ENCODE measurements at places on chromosomes 6 and 20.

- DNase-seq, result no peak
Measured at GRCh38 chr6:138815797-138816528, 20.1 kb downstream of the ECT2L start.

- no peak for DNase-seq
Measured at GRCh38 chr20:36676701-36677421, 30.9 kb upstream of the SLA2 start.

DNA sequence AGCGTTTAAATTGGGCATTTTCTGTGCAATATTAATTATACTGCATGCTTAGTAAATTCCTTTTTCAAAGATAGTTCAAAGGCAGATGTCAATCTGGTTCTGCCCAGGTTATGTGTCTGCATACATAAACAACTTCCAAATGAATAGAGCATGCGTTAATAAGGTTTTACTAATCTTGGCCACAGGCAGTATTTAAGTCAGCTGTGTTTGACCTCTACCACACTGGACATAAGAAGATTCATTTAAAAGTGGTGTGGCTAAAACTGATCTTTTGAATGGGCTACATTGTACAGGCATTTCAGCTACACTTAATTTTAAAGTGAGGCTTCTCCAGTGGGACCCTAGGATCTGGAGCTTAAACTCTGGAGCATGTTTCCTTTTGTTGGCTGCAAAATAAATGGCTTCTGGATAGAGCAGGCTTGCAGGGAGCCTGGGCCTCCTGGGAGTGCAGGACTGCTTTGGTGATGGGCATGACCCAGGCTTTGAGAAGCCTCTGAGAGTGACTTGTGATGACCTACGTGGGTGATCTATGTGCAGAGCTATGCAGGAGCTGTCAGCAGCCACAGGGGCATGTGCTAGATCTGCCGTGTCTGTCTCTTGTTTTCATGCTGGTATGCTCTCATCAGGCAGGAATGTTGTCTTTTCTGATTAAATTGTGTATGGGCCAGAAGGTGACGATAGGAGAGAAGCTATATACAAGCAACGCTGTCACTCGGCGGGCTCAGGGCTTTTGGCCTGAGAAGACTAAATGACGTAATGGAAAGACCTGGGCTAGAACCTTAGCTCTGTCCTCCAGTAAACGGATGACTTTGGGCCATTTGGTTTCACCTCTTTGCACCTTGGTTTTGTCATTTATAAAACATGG, 331.2 kb downstream of the QKI start:
- DNase-seq, result no peak

GRCh38 chr6:157099912-157100593, 223.3 kb downstream of the TMEM242 start:
- peak; percentile 10 for DNase-seq

DNA sequence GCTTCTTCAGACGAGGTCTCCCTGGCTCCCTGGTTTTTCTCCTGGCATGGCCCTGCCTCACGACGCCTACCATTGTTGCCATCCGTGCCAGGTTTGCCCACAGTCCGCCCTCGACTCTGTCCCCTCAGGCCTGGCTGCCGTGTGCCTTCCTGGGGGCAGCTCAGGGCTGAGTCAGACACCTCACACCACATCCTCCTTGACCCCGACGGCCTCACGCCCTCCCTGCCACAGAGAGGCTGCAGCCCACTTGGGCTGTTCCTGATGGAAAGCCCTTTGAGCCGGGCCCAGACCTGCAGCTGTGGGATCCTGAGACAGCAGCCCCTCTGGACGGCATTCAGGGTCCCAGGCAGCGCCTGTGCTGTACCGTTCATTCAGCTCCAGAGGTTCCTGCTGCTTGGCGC, 108.3 kb downstream of the PSMB1 start:
- no peak for DNase-seq

- DNase-seq, result no peak
Measured at GRCh38 chr20:44011251-44011940, 96.7 kb downstream of the TOX2 start.

- DNase-seq, result no peak
Measured at GRCh38 chr6:106324726-106325335, 729 bp downstream of the ATG5 start.

GRCh38 chr20:33871362-33871761, 60.2 kb downstream of the CHMP4B start:
- no peak for DNase-seq

- DNase-seq, result no peak
Measured at GRCh38 chr6:108565893-108566292, 5.2 kb downstream of the FOXO3 start.

GRCh38 chr6:74061201-74061600, 365.2 kb downstream of the CD109 start:
- no peak for DNase-seq

DNA sequence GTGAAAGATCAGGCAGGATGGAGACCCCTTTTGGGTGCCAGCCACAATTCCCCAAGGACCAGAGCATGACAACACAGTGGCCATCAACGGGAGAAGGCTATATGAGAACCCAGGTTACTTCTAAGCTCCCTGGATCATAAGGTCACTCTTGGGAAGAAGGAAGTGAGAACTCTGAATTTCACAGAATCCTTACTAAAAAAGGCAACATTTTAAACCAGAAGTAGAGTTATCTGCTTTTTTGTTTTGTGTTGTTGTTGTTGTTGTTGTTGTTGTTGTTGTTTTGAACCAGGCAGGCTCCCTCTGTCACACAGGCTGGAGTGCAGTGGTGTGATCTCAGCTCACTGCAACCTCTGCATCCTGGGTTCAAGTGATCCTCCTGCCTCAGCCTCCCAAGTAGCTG, 107.4 kb upstream of the TNFAIP3 start:
- no peak for DNase-seq

DNA sequence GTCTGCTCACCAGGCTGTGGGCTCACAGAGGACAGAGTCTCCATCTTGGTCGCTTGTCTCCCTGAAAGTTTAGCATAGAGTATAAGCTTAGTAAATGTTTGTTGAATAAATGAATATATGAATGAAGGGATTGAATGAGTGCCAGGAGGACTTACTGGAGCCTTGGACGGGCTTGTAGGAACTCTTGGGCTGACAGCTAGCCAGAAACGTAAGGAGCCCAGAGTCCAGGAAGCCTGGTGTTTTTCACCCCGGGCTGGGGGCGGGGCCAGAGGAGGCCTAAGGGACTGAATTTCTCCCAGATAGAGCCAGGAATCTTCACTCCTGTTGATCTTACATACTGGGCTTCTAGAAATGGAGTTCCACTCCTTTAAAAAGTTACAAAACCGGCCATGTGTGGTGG, 68.5 kb upstream of the SRSF6 start:
- no peak for DNase-seq

DNA sequence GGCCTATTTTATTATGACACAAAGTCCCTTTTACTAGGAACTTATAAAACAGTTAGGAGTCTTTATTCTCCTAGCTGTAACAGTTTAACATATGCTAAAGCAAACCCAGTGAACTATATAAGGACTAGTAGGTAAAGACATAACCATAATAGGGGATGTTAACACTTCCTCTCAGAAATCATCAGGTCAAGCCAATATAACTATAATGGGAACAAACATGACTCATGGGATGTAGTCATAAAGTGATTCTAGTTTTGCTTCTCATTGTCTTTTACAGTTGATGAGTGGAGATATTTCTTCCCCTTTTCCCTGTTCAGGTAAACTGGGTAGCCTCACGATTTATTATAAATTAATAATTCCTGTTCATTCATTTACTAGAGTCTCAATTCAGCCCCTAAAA, 9.7 kb downstream of the PTCHD4 start:
- no peak for DNase-seq

DNA sequence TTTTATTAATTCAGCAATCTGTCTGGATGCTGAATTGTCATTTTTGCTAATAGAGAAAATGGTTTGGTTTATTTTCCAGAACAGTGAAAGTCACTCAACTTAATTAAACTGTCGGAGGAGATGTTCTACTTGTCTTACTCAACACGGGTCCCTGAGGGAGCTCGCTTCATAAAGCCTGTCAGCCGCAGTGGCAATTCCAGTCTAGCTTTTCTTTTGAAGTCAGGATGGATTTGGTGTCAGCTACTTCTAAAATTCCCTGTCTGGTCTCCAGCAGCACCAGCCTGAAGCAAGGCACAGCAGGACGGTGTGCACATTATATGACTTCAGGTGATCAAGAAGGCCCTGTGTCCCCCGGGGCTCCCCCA, 261.5 kb downstream of the SLC24A3 start:
- DNase-seq, result no peak

GRCh38 chr6:28981431-28981832, 23.7 kb downstream of the ZNF311 start:
- DNase-seq, result peak; percentile 52

DNA sequence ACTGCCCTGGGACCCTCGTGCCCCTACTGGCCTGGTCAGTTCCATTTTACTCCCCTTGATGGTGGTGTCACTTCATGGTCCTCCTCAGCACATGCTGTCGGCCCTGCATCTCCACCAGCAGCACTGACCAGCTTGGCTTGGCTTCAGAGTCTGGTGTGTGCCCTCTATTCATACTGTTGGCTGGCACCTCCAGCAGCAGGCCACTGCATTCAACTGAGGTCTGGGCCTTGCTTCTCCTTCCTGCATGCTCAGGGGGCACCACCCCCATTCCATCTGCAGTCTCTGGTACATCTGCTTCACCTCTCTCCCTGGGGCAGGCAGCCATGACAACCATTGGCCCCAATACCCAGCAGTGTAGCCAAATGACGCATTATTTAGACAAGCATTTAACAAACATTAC, 155.9 kb downstream of the SLC24A3 start:
- DNase-seq, result no peak

- no peak for DNase-seq
Measured at GRCh38 chr6:120935908-120936307, 398.4 kb downstream of the TBC1D32 start.

- DNase-seq, result no peak
Measured at GRCh38 chr20:13221673-13222318, 722 bp downstream of the ISM1 start.

GRCh38 chr20:8095648-8096572, 36.2 kb upstream of the PLCB1 start:
- DNase-seq, result no peak

GRCh38 chr6:33298773-33299236, at the start of gene RGL2:
RGL2 (minus strand) TSS chr6:33298942; CDS start chr6:33298610, 332 bp downstream.
- DNase-seq, result no peak

DNA sequence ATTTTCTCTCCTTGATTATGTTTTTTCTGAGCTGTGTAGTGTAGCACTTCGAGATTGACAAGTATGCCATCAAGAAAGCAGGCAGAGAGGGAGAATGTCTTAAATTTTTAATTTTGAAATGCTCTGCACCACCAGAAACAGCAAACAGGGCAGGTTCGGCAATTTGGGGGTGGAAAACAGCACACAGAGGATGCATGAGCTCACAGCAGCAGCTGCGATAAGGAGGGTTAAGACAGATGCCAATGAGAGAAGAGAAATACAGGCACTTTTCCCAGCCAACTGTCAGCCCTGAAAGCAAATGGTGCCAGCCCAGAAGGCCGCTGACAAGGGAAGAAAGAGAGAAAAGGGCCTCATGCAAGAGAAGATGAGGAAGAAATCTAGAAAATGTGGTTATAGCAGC, 15.1 kb upstream of the SNRPB2 start:
- DNase-seq, result no peak

DNA sequence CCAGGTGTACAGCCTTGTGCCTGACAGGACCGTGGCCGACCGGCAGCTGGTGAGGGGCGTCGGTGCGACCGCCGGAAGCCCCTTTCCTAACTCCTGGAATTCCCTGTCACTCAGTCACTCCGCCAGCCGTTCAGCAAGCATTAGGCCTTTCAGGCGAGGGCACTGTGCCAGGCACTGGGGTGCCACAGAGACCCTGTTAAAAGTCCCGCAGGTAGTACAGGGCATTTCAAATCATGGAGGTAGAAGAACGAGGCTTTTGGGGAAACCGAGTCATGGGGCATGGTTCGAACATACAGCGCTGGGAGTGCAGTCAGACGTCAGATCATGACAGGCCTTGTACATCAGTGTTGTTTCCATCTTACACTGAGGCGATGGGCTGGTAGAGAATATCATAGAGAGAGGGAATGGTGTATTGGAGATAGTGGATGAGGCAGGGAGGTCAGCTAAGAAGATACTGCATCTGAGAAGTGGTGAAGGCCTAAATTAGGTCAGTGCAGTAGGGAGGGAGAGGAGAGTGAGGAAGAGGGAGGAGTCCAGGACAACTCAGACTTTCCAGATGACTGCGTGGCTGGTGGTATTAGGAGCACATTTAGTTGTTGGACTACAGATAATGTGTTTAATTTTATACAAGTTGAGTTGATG, 892 bp upstream of the DXO start:
- DNase-seq, result peak; percentile 19

GRCh38 chr6:105321728-105322127, 81.2 kb downstream of the PREP start:
- no peak for DNase-seq

DNA sequence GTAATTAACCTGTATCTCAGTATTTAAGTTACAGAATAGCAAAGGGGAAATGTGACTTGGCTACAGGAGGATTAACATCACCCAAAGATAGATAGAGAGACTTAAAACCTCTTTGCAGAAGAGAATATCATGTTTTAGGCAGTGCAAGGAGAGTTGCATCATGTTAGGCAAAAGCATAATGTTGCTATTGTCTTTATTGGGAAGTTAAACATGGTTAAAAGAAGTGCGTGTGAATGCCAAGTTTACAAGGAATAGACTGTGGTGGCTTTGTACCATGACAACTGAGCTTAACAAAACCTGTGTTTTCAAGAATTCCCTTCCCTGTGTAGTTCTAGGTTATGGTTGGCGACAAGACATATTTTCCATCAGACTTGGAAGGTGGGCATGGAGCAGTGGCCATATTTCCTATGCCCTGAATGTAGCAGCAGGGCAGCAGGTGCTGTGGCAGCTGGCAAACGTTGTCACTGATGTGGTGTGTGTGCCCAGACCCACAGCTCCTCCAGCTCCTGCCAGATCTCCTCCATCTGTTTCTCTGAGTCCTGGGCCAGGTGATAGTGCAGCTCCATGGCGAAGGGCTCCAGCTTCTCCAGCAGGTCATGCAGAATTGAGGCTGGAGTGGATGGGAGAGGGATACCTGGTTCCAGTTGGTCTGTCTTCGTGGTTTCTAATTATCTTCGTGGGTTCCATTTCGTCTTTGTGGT, 163.3 kb downstream of the QRSL1 start:
- DNase-seq, result no peak

DNA sequence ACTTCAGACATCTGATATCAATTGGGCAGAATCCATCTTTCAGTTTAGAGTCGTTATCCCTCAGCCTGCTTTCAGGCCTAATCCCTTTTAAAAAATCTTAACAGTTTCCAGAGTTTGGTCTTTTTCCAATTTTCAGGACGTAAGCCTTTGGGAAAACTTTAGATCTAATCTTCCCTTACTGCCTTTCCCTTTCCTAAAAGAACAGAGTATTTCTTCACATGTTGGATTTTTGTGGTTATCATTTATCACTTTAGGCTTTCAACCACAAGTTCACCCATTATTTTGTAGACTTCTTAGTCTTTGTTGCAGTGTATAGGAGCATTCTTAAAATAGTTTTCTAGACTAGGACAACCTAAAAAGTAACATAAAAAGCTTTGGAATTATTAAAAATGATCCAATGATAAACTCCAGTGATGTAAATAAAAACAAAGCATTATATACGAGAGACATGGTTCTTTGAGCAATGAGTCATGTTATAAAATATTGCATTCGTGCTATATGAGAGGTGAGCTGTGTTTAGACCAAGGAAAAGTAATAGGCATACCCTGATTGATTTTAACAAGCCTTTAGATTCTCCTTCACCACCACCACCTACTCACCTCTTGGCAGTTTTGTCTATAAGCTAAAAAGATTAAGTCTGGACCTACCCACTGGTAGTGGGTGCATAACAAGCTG, 90.4 kb upstream of the MCHR2 start:
- DNase-seq, result no peak

Measured in stimulated activated CD8-positive, alpha-beta memory T cell treated with anti-CD3 and anti-CD28 coated beads, Interleukin-7, amount 100 ng/mL, for 48 hours (primary cell).